ENCODE measurements at places on chromosomes 2 and 18. TPM values are rescaled to one million over a fixed set of nuclear protein-coding genes. Genes with fewer than 3 reads are reported as not detected.

- no peak for DNase-seq
Observed at GRCh38 chr2:180472133-180472532, 465.0 kb upstream of the CWC22 start.

DNA sequence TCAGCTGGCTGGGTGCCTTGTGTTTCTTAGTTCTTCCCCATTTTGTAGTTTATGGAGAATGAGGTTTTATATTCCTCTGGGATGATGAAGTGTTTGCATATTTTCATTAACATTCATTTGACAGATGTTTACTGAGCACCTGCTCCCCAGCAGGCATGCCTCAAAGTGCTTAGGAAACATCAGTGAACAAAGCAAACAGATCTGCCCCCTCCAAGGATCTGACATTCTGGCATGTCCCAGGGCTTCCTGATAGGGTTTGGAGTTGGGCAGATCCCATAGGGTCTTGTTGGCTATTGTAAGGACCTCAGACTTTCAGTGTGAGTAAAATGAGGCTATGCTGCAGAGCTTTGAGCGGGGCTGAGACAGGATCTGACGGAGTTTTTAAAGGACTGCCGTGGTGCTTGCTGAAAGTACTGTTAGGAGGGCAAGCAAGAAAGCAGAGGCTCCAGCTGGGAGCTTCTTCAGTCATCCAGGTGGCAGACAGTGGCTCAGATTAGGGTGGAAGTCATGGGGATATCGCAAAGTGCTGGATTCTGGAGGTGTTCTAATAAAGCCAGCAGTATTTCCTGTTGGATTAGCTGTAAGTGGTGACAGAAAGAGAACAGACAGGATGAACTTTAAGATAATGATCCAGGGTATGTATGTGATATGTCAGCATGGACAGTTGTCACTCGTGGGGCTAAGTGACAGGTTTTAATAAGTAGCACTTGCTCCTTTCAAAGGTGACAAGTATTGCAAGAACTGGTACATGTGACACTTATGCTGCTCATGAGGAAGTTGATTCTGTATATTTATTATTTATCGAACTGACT lies 11.3 kb upstream of the IAH1 start:
- DNase-seq, result no peak

Gene RAB6C
- total RNA-seq, result 0.13 TPM

- DNase-seq, result peak; percentile 95
Observed at GRCh38 chr18:47175898-47176575, at the start of gene IER3IP1. TSS of gene IER3IP1 (minus strand) at chr18:47176364. CDS start at chr18:47176277, 87 bp downstream.

DNA sequence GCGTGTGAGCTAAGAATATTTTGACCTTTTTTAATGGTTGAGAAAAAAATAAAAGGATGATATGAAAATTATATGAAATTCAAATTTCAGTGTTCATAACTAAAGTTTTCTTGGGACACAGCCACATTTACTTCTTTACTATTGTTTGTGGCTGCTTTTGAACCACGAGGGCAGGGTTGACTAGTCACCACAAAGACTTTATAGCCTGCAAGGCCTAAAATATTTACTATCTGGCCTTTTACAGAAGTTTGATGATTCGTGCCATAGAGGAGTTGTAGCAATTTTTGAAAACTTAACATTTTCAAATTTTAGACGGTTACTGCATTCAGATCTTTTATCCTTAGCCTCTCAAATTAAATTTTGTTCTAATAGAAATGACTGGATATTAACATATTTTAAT lies 69.9 kb downstream of the LIMS1 start:
- no peak for DNase-seq

GRCh38 chr2:134368009-134368817 lies 114.3 kb downstream of the MGAT5 start:
- DNase-seq, result no peak

Gene PUS10
- 8.2 TPM for total RNA-seq

Measured in sciatic nerve (tissue), 2 donors.